Bone marrow (tissue), 2 donors: ENCODE measurements at places on chromosomes 1 and 21.

GRCh38 chr1:113931451-113931851 is 2.3 kb downstream of the HIPK1 start:
- no peak for DNase-seq

GRCh38 chr21:33985117-33986050 is 69.8 kb upstream of the ATP5PO start:
- no peak for DNase-seq

DNA sequence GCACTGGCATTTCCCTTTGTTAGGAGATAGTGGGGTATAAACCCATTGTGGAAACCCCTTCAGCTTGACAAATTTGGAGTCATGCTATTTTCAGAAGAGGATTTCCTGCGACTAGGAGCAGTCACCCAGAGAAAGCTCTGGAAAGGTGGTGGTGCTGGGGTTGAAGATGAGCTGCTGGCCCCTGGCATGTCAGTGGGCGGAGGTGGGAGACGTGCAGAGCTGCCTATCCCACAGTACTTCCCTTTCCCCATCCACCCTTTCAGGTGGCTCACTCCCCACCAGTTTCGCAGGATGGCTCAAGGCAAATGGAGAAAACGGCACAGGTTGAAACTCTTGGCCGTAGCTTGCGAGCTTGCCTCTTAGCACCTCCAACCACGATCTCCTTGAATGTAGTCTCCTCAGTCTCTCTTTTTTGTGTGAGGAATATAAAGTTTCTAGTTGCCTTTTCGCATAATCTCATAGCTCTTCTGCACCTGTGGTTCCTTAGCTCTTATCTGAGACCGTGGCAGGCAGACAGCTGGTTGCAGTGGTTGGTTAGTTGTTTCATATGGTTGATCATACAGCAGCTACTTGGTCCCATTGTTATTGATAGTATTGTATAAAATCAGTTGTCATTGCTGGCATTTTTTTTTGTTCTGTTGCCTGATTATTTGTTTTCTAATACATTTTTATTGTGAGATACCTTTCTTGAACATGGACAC is 48.2 kb downstream of the ADARB1 start:
- no peak for DNase-seq

GRCh38 chr1:77313491-77313890 is 31.7 kb downstream of the AK5 start:
- no peak for DNase-seq

- no peak for DNase-seq
Measured at GRCh38 chr1:34631126-34631525, 123.7 kb upstream of the GJB5 start.

- no peak for DNase-seq
Measured at GRCh38 chr1:180181048-180181447, 26.4 kb downstream of the QSOX1 start.

- no peak for DNase-seq
Measured at GRCh38 chr1:28909198-28909597, 5.2 kb upstream of the EPB41 start.

DNA sequence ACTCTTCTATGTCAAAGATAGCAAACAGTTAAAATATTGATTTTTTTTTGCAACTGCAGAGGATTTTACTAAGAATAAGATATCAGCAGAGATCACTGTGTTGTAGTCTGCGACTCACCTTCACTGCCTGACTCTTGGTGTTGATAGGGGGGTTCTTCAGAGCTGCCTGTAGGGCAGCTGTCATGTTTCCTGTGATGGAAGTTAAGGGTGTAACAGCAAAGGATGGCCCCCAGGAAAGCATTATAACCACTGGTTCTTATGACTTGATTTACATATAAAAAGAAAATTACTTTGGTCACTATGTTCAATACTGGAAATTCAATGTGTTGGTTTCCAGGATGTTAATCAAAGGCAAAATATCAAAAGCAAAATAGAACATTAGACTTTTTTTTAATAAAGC is 2.6 kb downstream of the ARPC5 start:
- DNase-seq = no peak
